Hypothalamus (tissue), 51 donors: ENCODE measurements at places on chromosomes 1 and 21.

GRCh38 chr1:193270996-193271395, 84.6 kb upstream of the B3GALT2 start:
- no peak for DNase-seq

- no peak for DNase-seq
Measured at GRCh38 chr1:30104551-30104950, 618.8 kb downstream of the MATN1 start.

DNA sequence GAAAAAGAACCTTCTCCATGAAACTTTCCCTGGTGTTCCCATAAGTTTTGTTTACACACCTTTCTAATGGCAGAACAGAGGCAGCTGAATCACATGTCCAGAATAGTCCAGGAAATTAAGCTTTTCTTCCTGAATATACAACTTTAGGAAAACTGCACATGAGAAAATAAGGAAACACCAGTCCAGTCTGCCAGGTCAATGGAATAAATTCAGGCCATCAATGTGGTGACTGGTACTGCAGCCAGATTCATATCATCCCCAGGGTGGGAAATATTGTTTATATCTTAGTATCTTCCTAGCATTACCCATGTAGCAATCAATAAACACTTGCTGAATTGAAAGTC, 6.7 kb upstream of the FBXO28 start:
- no peak for DNase-seq

DNA sequence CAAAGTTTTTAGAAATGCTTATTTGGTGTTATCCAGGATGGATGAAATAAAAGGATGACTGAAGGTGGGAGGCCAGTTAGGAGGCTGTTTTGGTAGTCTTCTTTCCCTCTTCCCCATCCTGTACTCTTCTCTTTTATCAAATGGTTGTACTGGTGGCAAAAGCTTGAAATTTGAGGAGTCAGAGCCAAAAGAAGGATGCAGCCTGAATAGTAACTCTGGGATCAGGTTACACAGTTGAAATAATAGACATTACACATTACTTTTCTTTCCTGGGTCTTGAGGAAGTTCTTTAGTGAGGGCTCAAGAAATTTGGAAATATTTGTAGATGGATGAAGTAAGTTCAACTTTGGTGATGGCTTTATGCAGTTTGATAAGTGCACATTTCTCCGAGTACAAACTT, 108.6 kb downstream of the GPR52 start:
- DNase-seq = no peak

- DNase-seq = no peak
Measured at GRCh38 chr1:12441414-12442105, 176.4 kb downstream of the DHRS3 start.

DNA sequence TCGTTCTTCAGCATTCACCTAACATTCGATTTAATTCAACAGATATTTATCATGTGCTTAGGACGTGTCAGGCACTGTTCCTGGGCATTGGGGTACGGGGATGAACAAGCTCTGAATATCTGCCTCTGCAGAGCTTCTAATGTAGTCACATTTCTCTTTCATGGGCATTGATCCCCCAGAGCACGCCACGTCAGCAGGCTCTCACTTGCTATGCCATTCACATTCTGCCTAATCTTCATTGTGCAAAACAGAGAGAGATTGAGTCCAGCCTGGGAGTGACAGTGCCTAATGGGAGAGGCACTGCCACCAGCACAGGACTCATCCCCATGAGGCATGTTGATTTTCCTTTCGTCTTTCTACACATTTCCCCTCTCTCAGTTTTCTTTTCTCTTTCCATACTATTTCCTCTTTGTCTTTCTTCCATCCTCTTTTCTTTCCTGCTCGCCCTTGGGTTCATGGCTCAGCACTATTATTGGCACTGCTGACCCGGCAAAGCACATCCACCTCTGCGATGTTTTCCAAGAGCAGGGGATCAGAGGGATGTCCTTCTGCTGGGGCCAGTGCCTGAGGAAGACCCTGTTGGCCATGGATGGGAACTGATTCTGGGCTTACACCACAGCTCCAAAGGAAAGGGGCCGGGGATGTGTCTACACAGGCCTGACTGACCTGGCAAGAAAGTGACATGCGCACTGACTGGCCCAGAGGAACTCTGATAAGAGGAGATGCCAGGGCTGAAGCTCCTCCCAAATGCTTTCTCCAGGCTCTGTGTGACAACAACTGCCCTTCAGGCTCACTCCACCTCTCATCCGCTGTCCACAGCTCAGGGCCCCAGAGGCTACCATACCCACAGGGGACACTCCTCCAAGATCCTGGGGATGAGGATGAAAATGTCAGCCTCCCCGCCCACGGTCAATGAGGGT, 195.9 kb downstream of the TOMM20 start:
- no peak for DNase-seq

- DNase-seq = no peak
Measured at GRCh38 chr1:19014765-19015164, 58.3 kb upstream of the IFFO2 start.

- DNase-seq = no peak
Measured at GRCh38 chr1:22830757-22831340, 120.2 kb downstream of the EPHB2 start.

DNA sequence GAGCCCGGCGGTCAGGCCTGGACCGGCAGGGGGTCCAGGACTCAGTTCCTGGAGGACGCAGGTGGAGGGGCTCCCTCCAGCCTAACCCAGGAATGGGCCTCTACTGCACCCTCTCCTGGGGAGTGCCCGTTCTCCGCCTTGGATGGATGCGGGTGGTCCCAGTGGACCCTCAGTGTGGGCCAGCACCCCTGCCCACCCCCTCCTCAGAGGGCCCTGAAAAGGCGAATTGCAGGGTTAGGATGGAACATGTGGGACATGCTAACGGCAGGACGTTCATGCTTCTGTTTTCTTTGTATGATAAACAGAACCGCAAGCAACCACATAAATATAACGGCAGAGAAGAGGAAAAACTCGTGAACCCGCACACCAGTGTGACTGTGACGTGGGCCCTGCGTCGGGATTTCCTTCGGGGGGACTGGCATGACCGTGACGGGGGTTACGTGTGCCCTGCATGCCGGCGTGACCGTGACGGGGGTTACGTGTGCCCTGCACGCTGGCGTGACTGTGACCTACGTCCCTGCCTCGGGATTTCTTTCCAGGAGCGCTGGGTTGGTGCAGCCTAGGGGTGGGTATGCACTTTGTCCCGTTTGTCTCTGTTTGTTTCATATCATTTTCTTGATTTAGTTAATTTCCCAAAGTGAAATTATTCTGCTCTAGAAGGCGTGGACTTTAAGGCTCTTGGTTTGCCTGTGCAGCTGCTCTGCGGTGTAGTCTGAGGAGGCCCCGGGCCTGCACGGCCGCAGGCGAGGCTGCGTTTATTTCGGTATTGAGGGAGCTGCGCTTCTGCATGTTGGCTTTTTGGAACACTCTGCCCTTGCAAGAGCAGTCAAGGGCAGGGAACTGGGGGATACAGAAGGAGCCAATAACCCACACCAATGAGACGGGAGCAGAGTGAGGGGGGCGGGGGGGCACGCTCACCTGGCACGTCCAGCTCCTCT, 3.1 kb downstream of the FTCD start:
- DNase-seq = no peak

DNA sequence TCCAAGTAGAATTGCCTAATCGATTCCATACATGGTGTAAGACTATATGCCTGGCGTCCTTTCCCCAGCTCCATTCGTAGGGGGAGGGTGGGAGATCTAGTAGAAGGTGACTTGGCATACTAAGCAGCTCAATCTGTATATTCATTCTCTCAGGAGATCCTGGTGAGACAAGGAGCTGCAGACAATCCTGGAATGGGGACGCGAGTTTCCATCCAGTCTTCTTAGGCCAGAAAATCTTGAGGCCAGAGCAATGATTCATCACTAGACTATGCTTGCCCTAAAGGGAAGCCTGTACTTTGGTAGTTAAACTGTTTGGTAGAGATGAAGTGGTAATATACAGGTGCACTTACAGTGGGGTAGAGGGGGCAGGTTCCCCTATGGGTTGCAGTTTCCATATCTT, 468.7 kb downstream of the ADGRL2 start:
- no peak for DNase-seq

DNA sequence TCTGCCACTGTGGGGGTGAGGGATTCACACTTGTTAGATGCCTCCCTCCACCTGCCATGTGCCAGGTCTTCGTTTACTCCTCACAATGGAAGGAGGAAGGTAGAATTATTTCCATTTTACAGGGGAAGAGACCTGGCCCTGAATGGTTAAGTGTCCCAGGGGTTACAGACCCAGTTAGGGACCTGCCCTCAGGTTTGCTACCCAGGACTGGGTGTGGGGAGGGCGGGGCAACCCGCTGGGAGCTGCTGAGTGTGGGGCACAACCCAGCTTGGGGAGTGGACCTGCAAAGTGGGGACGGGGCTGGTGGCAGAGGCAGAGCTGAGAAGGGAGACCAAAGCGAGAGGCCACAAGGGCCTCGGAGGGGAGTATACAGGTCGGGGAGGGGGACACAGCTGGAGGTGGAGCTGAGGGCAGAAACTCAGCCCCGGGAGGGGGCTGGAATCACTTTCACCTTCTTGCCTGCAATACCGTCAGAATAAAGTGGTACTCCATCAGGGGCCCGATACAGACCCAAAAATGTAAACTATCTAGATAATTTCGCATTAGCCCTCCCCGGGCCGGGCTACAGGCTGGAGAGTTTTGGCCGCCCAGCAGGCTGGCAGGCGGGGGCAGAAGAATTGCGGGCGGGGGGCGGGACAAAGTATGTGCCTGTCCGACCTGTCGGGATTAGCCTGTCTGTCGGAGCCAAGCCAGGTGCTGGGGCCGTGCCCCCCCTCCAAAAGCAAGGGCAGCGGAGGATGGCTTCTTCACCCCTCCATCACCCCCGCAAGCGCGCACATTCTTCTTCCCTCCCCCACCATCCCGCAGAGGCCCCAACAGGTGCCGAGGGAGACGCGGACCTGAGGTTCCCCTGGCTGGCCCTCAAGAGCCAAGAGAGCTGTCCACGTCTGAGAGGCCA, 1.4 kb downstream of the RSPO1 start:
- DNase-seq = no peak

DNA sequence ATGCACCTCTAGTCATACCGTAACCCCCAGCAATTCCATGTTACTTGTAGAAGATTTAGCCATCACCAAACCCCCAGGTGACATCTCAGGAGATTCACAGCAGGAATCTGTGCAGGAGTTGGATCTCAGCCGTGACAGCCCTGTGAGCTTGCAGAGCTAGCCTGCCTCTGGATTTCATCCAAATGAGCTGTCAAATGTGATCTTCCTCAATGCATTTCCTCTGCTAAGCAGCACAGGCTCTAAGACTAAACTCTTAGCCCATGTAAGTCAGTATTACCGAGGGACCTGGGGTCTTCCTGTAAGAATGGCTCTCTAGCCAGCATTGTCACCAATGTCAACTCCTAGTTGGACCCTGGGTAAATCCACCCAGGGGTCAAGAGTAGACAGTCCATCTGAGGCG, 41.7 kb downstream of the UMODL1 start:
- no peak for DNase-seq
